Activated T-helper 17 cell treated with anti-CD3 and anti-CD28 coated beads, Interleukin-2, amount 50 U/mL, for 72 hours (primary cell): ENCODE measurements at places on chromosomes 11 and 22. TPM values are rescaled to one million over a fixed set of nuclear protein-coding genes. Genes with fewer than 3 reads are reported as not detected.
A peak's percentile ranks its signal among the peaks of the same experiment; 100 is the strongest.

DNA sequence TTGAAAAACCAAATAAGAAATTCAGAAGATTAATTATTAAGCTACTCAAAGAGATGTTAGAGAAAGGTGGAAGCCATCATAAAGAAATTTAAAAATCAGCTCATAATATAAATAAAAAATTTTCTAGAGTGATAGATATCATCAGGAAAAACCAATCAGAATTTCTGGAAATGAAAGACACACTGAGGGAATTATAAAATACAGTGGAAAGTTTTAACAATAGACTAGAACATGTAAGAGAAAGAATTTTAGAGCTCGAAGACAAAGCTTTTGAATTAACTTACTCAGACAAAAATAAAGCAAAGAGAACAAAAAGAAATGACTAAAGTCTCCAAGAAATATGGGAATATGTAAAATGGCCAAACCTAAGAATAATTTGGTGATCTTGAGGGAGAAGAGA, 1926.9 kb upstream of the RAG2 start:
- no peak for ATAC-seq

GRCh38 chr11:86517557-86517956, 142.9 kb downstream of the CCDC81 start:
- no peak for ATAC-seq

GRCh38 chr22:45452565-45453379, 39.3 kb downstream of the RIBC2 start:
- no peak for ATAC-seq

The DRD4 gene
- total RNA-seq, result 3.8 TPM

GRCh38 chr11:11426226-11426952, 73.3 kb upstream of the CSNK2A3 start:
- no peak for ATAC-seq

GRCh38 chr11:102382384-102382783, 35.4 kb downstream of the BIRC2 start:
- peak; percentile 48 for ATAC-seq

The TESMIN gene
- total RNA-seq, result 11.8 TPM

The RFPL3 gene
- not detected for total RNA-seq

- ATAC-seq, result no peak
Observed at GRCh38 chr11:94928117-94928990, 45.0 kb downstream of the CWC15 start.

- ATAC-seq, result no peak
Observed at GRCh38 chr22:19292458-19293230, 1.1 kb upstream of the CLTCL1 start.

DNA sequence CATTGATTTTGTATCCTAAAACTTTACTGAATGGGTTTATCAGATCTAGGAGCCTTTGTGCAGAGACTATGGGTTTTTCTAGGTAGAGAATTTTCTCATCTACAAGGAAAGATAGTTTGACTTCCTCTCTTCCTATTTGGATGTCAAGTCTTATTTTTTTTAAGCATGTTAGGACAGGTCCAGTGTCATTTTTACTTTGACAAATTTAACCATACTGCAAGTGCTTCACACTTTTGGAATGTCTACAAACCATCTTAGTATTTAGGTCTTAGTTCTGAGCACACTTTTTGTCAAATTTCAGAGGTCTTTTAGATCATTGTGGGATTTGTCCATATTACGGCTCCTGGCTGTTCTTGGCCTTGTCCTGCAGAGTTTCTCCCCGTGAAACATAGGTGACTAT, 715.2 kb upstream of the RAG2 start:
- no peak for ATAC-seq

The PDGFD gene
- not detected for total RNA-seq

- no peak for ATAC-seq
Observed at GRCh38 chr22:30209642-30210041, 36.9 kb downstream of the LIF start.

The C11orf65 gene
- total RNA-seq, result 0.78 TPM

- ATAC-seq, result peak; percentile 25
Observed at GRCh38 chr11:47270331-47271271, 668 bp downstream of the MADD start.

DNA sequence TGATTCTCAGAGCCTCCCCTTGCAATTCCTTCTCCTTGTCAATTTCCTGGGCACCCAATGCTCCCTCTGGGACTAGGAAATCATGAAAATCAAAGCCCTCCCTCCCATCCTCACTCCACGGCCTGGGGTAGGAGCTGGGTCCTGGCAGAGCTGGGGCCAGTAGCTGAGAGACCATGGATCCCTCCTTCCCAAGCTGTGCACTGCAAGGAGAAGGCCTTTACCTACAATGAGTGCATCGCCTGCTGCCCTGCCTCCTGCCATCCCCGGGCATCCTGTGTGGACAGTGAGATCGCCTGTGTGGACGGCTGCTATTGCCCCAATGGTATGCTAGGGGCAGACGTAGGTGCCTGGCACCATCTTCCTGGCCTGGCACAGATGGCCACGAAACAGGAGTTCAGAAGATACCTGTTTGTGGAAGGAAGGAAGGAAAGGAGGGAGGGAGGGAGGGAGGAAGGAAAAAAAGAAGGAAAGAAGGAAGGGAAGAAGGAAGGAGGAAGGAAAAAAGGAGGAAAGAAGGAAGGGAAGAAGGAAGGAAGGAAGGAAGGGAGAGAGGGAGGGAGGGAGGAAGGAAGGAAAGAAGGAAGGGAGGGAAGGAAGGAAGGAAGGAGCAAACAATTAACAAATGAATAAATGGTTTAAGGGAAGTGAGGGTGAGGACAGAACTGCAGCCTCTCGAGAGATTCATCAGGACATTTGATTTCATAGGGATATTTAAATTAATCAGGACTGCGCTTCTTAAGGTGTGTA, 12.5 kb downstream of the OTOG start:
- ATAC-seq, result no peak

The ZFTA gene
- total RNA-seq, result 0.45 TPM

The ANO1 gene
- total RNA-seq, result 0.11 TPM

- ATAC-seq, result no peak
Observed at GRCh38 chr11:77501758-77502157, 27.9 kb upstream of the PAK1 start.

The LRP5 gene
- total RNA-seq, result 4.6 TPM

DNA sequence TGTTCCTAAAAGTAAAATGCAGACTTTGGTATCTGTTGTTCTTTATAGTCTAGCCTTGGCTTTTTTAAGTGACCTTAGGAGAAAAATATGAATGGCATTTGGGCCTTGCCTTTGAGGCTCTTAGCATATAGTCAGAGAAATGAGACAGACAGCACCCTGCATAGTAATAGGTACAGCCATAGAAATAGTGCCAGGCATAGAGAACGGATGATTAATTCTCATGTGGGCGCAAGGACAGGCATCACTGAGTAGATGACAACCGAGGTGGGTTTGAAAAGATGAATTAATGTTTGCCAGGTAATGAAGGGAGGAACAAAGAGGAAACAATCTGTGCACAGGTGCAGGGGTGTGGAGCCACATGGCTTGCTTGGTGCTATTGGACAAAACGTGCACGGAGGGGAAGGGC, 90.5 kb downstream of the BMAL1 start:
- no peak for ATAC-seq

DNA sequence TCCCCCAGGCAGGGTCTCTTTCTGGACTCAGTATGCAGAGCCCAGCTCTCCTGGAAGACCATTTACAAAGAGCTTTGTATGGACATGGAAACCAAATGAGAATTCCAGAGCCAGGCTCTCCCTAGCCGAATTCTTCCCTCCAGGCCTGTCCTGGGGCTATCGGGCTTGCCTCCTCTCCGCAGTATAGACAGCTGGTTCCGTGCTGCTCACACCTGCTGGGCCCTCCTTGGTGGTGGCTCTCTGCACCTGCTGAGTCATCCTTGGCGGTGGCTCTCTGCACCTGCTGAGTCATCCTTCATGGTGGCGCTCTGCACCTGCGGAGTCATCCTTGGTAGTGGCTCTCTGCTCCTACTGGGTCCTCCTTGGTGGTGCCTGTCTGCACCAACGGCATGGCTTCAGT, 743.5 kb downstream of the BRD1 start:
- no peak for ATAC-seq

The OR2AG1 gene
- not detected for total RNA-seq

The POTEH gene
- total RNA-seq, result not detected

The CCDC89 gene
- not detected for total RNA-seq

DNA sequence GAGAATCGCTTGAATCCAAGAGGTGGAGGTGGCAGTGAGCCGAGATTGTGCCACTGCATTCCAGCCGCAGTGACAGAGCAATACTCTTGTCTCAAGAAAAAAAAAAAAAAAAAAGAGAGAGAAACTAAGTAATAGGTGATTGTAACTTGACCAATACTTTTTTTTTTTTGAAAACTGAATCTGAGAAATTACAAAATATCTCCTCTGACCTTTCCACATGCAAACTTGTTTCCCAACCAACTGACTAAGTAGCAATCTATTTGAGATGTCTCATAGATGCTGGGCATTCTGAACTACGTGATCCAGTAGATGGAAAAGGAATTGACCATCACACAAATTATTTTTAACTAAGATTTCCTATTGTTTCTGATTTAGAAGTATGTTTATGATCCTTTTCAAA, 407.3 kb upstream of the CHORDC1 start:
- no peak for ATAC-seq

- ATAC-seq, result no peak
Observed at GRCh38 chr11:47586098-47586855, at the start of gene FAM180B. FAM180B (plus strand) TSS chr11:47586678; CDS start chr11:47586769, 91 bp downstream.

The TNNI2 gene
- not detected for total RNA-seq

- ATAC-seq, result peak; percentile 66
Observed at GRCh38 chr11:117092951-117093590, 5.2 kb downstream of the SIK3 start.

The CNTN5 gene
- not detected for total RNA-seq

DNA sequence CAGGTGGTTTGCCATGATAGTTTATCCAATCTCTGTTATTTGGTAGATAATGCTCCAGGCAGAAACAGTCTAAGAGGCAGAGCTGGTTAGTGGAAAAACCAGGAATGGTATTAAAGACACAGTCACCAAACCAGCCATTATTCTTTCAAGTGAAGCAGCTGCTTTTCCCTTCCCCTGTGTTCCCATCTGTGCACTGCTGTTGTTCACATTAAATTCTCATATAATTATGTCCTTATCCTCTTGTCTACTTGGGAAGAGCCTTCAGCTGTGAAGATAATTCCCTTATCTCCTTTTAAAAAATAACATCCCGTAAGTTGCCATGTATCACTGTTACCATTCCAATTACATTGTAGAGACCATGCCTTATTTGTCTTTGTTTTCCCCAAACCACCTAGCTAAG, 5.2 kb upstream of the TBCEL start:
- no peak for ATAC-seq

The CSF2RB gene
- 4.8 TPM for total RNA-seq

- ATAC-seq, result no peak
Observed at GRCh38 chr11:12403997-12404350, 26.6 kb downstream of the PARVA start.

DNA sequence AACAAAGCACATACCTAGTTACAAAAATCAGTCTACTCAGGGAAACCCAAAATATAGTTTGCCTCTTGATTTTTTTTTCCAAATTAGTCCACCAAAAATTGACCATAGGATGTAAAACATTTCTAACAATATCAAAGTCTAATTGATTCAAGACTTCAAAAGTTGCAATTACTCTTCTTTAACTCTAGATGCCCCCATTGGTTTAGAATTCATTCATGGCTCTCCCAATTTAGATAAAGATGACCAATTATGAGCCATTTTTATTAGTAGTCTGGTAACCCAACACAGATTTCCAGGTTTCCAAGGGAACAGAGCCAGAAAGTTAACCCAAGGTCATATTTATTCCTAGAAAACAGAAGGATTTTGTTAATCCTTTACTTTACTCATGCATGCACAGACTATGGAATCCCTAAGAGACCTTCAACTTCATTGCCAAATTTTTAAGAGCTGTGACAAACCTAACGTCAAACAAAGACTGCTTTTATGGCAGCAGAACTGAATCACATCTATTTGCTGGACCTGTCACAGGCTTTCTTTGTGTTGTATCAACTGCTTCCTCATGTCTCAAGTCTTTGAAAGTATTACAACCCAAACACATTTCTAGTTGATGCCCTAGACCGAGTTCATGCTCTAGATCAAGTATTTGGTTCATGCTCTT, 55.3 kb downstream of the C22orf42 start:
- no peak for ATAC-seq

DNA sequence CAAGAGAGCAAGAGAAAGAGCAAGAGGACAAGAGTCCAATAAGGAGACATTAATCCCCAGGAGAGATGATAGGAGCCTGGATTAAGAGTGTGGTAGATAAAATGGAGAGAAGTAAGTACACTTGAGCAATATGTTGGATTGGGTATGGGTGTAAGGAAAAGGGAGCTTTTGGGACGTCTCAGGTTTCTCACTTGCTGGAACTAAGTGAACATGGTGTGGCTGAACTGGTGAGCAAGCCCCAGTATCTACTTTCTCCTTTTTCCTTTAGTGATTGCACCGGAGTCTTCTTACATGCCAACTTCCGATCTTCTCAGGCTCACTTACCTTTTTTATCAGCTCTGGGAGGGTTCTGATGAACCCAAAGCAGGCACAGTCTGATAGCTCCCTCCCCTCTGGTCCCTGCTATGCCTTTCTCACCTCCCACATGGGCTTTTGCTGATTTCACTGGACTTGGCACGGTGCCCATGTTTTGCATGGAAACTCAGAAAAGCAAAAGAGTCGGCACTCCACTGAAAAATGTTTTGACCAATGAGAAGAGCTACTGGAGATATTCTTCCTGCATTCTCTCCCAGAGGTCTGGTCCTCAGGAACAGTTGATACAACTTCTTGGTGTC, 14.5 kb upstream of the APLNR start:
- no peak for ATAC-seq

The USP2 gene
- total RNA-seq, result 1.3 TPM

DNA sequence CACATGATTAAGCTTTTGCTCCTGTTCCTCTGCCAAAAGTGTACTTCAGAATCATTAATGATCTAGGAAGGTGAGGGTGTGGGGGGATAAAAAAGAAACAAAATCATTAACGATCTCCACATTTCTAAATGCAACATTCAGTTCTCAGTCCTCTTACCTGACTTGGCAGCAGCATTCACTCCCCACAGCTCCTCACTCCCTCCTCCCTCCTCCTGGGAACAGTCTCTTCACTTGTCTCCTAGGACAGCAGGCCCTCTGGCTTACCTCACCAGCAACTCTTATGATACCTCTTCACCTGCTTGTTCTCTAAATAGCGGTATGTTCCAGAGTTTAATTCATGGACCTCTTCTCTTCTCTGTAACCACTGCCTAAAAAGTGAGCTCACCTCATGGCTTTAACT, 56.5 kb upstream of the APOA1 start:
- no peak for ATAC-seq

DNA sequence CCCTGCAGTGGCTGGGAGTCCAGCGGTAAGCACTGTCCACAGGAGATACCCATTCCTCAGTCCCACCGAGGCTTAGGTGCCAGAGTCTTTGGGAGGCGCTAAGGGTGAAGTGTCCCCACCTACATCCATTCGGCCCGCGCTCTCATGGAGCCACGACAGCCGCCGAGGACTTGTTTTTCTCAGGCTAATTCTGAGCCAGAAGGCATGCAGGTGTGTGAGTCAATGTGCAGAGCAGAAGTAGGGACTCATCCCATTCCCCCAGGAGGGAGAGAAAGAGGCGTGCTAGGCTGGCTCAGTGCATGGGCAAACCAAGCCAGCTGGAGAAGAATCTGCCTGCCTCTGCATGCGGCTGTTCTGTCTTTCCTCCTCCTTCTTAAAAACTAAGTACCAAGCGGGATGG, 46.6 kb downstream of the KCNC1 start:
- ATAC-seq, result no peak

GRCh38 chr11:44793350-44794090, 66.8 kb downstream of the TSPAN18 start:
- no peak for ATAC-seq
